Fibroblast of mammary gland (primary cell): ENCODE measurements at places on chromosomes 1 and 21.
A peak's percentile ranks its signal among the peaks of the same experiment; 100 is the strongest.

- DNase-seq: no peak
Measured at GRCh38 chr21:39648879-39649278, 36.1 kb downstream of the B3GALT5 start.

DNA sequence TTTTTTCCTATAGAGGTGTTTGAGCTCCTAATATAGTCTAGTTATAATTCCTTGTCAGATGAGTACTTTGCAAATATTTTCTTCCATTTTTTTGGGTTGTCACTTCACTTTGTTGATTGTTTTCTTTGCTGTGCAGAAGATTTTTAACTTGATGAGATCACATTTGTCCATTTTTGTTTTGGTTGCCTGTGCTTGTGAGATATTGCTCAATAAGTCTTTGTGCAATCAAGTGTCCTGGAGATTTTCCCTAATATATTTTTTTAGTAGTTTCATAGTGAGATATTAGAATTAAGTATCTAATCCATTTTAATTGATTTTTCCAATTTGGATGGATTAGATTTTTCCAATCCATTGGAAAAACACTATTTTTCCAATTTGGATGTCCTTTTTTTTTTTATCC lies 1395.5 kb downstream of the PLA2G4A start:
- no peak for DNase-seq

DNA sequence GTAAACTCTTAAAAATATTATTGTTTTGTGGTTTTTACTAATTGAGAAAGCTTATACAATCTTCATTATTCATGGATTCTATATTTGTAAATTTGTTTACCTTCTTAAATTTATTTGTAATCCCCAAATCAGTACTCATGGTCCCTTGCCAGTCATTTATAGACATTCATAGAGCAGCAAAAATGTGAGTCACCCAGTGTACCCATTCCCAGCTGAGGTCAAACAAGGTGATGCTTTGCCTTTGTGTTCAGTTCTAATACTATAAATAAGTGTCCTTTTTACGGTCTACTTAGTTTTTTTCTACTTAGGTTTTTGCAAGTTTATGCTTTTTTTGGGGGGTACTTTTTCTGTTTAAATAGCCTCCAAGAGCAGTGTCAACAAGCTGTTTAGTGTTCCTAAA lies 36.1 kb downstream of the SORT1 start:
- peak; percentile 74 for DNase-seq

- DNase-seq: peak; percentile 59
Measured at GRCh38 chr1:27391511-27392095, 819 bp upstream of the GPR3 start.

DNA sequence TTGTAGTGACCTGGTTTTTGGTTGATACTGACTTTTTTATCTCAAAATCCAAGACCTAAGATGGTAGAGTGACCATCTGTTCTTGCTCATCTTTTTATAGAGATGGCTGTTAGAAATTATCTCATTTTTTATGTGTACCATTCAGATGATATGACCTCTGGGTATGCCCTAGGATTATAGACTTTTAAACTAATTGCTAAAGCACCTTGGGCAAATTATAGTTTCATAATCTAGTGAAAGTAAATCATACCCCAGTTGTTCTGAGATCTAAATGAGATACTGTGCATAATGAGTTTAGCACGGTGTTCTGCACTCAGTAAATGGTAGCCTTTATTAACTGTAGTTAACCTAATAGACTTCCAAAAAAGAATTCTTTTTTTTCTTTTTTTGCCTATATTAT lies 182.6 kb upstream of the L1TD1 start:
- no peak for DNase-seq
